HuH-7 (cell line): ENCODE measurements at places on chromosomes 11 and 22.

DNA sequence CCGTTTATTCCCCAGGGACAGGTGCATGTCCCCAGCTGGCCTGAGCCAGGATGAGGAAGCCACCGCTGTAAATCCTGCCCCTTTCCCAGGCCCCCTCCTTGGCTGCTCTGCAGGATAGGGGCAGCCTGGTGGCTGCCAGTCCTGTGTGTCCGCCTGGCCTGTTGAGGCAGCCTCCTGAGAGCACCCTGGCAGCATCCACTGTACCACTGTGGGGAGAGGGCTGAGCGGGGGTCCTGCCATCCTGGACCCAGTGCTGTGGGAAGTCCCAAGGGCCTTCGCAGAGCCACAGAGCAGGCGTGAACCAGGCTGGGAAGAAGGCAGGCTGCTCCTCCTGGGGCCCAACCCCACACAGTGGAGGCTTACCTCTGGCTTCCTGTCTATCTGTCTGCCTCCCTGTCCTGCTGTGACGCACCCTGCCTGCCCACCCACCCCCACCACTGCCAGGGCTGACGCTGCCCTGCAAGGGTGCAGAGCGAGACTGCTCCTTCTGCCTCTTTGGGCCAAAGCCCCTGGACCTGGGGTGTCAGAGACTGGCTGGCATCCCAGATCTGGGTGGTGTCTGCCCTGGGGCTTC, 8.4 kb downstream of the KCTD17 start:
- DNase-seq = no peak

- DNase-seq = peak; percentile 65
Measured at GRCh38 chr22:32967386-32968101, 90.6 kb downstream of the SYN3 start.

DNA sequence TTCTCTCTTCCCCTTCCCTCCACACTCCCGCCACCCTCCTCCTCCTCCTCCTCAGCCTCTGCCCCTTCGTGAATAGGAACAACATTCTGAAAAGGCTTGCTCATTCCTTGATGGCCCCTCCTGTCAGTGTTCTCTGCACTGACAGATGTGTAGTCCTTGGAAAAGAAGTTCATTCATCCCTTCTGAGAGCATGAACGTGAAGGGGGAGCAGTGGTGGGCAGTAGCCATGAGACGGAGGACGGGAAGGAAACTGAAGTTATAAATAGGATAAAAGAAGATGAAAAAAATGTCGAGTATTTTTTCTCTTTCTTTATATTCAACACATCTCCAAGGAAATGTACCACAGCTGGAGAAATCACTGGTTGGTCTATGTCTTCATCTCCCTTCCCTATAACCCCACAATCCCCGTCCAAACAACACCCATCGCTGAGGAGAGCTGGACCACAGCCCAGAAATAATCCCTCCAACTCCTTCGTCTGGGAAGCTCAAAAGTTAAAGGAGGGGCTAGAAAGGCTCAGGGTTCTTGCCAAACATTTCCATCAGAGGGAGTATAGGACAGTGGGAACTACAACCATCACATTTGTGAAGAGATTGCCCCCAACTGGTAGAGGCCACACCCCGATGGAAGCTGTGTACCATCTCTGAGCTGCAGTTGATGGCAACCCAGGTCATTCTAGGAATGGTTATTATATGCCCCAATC, 33.5 kb downstream of the ETS1 start:
- DNase-seq = no peak

GRCh38 chr11:71384561-71384960, 63.6 kb downstream of the DHCR7 start:
- no peak for DNase-seq

GRCh38 chr11:10375280-10375971, 70.6 kb downstream of the ADM start:
- no peak for DNase-seq

DNA sequence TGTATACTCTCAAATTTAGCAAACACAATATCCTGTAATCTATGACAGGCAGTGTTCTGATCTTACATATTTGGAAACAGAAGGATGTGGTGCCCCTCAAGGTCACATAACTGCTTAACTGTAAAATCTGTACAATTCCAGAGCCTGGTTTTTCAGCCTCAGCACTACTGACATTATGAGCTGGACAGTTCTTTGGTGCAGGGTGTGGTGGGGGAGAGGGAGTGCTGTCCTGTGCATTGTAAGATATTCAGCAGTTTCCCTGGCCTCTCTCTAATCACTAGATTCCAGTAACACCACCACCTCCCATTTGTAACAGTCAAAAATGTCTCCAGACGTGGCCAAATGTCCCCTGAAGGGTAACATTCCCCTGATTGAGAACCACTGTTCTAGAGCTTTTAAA, 1.8 kb upstream of the OR5B21 start:
- DNase-seq = no peak

GRCh38 chr11:91749251-91749650, 475.4 kb upstream of the FAT3 start:
- DNase-seq = no peak

DNA sequence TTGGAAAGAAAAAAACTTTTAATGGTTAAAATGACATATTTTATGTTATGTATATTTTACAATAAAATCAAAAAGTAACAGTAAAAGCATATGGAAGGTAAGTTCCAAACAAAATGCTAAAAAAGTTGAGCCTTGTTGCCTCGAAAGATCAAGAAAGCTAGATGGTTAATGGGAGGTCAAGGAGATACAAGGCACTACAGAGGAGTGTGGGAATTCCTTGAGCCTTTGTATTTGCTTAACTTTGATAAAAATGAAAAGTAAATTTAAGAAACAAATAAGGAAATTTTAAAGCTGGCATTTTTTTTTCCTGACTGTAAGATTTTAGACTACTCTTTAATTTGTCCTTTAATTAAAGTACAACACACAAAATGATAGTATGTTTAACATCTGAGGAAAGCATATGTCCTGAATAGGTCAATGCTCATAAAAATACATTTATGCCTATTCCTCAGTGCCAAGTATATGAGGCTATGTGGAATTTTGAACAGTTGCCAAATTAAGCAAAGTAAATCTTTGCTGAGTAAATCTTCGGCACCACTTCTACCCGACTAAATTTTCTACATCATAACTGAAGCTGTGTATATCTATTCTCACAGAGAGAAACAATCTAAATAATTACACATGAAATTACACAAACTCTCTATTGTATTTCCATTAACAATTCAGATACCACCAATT, 108.8 kb downstream of the TTC28 start:
- no peak for DNase-seq

DNA sequence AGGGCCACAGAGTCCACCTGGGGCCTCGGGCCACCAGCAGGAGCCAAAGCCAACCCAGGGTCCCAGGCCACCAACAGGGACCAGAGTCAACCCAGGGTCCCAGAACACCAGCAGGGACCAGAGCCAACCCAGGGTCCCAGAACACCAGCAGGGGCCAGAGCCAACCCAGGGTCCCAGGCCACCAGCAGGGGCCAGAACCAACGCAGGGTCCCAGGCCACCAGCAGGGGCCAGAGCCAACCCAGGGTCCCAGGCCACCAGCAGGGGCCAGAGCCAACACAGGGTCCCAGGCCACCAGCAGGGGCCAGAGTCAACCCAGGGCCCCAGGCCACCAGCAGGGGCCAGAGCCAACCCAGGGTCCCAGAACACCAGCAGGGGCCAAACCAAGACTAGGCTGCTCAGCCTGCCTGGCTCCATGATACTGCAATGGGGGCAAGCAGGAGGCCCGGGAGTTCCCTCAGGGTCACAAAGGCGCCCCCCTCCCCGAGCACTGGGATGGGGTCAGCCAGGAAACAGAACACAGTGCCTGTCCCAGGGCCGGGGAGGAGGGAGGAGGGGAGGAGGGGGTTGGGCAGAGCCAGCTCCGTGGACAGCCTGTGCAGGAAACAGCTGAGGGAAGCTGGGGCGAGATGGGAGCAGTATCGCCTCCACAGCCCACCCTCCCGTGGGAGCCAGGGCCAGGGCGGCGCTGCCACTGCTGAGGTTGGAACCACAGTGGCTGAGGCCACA, 62.0 kb upstream of the PRR5 start:
- no peak for DNase-seq

- no peak for DNase-seq
Measured at GRCh38 chr22:32271389-32271788, 16.2 kb upstream of the SLC5A4 start.

- DNase-seq = no peak
Measured at GRCh38 chr11:23859087-23859486, 637.8 kb upstream of the LUZP2 start.

DNA sequence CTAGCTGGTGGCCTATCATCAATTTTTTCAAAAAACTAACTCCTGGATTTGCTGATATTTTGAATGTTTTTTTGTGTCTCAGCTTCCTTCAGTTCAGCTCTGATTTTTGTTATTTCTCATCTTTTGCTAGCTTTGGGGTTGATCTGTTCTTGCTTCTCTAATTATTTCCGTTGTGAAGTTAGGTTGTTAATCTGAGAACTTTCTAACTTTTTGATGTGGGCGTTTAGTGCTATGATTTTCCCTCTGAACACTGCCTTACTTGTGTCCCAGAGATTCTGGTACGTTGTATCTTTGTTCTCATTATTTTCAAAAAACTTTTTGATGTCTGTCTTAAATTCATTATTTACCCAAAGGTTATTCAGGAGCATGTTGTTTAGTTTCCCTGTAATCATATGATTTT, 19.1 kb downstream of the NARS2 start:
- DNase-seq = no peak

GRCh38 chr11:76732643-76733042, 50.5 kb upstream of the TSKU start:
- DNase-seq = no peak

- DNase-seq = no peak
Measured at GRCh38 chr22:26725012-26725676, 67.8 kb downstream of the MIAT start.

DNA sequence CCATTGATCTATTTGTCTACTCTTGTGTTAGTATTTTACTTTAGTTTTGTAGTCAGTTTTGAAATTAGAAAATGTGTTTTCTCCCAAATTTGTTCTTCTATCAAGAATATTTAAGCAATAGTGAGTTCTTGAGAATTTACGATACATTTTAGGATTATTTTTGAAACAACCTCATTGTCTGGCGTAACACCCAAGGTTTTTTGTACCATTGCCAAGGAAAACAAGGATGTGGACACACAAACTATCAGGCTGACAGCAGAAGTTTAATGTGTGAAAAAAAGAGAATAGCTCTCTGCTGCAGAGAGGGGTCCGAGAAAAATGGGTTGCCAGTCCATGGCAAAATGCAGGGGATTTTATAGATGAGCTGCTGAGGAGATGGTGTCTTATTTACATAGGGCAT, 865.1 kb upstream of the CNTN5 start:
- DNase-seq = no peak

- DNase-seq = no peak
Measured at GRCh38 chr22:41132550-41132949, 40.2 kb downstream of the EP300 start.

DNA sequence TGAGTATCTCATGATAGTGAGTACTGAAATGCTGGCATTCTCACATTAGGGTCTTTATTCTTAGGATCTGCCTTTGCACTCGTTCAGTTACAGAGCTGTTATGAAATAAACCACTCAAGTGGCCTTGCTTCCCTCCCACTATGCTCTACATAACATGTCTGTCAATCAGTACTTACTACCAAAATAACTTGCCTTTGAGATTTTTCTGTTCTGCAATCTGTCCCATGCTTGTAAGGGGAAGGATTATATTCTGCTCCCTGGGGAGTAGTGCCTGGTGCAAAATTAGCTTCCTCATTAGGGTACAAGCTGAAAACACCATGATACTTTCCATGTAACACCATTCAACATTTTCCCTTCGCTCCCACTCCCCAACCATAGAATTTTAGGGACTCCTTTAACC, 1.9 kb upstream of the GRAP2 start:
- no peak for DNase-seq

DNA sequence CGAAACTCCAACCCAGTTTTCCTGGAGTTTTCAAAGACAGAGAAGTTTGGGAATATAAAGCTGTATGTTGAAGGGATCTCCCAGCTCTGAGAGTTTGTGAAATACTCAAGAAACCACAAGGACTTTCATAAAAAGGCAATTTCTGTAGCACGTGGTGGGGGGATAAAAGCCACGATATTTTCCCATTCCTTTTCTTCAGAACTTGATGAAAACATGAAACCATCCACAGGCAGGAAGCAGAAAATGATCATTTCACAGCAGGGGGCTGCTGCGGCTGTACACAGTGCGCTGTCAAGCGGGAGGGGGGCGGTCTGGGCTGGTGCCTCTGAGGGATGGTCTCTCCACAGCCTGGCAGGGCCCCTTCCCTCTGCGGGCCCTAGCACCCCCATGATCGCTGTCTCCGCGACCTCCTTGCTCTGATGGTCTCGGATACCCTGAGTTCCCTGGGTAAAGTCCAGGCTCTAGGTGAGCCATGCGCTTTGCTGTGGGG, 423.2 kb downstream of the MN1 start:
- DNase-seq = no peak

DNA sequence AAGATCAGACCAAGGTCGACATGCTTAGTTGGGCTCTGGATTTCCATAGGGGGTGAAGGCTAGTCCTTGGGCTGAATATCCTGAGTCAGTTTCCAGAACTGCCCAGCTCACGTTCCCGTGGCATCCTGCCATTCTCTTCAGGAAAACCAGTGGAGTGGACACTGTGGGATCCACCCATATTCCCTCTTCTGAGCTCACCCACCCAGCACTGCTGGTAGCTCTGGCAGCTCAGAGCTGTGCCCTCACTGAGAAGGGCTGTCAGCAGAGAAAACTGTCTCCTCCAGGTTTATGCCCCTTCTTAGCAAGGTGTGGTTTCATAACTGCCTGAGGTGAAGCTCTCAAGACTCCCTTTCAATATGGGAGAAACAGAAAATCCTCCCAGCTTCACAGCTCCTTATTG, 111.7 kb downstream of the GGTLC2 start:
- DNase-seq = no peak

DNA sequence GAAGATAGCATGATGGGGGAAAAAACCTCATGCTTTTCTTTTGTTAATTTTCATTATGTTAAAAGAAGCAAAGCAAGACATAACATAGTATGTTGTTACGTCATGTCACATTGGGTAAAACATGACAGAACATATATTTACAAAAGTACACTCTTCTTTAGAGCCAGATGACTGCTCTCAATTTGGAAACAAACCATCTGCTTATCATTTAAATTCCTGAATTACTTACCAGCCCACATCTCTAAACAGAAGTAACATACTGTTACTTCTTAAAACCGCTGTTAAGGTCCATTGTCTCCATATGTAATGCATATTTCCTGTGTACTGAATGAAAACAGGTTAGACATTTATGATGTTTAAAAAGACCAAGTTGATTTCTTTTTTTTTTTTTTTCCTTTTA, 100.0 kb downstream of the TMEM135 start:
- no peak for DNase-seq

GRCh38 chr11:127052404-127052803, 51.8 kb upstream of the KIRREL3 start:
- no peak for DNase-seq

DNA sequence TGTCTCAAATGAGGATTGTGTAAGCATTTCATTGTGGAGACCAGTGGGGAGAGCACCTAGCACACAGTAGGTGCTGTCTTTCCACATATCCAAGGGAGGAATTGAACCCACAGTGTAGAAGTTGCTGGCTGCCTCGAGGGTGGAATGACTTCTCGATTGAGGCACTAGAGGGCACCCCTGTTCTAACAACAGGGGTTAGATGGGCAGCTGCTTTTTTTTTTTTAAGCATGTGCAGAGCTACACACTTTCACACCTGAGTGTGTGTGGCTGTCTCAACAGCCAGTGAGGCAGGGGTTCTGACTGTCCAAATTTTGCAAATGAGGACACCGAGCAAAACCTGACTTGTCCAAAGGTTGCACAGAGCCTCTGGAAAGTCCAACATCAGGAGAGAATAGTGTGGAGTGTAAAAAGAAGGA, 118.2 kb upstream of the CRYBB3 start:
- peak; percentile 77 for DNase-seq

GRCh38 chr11:117818041-117818873, 6.3 kb downstream of the FXYD2 start:
- no peak for DNase-seq
